ENCODE measurements at places on chromosomes 13 and 19.

DNA sequence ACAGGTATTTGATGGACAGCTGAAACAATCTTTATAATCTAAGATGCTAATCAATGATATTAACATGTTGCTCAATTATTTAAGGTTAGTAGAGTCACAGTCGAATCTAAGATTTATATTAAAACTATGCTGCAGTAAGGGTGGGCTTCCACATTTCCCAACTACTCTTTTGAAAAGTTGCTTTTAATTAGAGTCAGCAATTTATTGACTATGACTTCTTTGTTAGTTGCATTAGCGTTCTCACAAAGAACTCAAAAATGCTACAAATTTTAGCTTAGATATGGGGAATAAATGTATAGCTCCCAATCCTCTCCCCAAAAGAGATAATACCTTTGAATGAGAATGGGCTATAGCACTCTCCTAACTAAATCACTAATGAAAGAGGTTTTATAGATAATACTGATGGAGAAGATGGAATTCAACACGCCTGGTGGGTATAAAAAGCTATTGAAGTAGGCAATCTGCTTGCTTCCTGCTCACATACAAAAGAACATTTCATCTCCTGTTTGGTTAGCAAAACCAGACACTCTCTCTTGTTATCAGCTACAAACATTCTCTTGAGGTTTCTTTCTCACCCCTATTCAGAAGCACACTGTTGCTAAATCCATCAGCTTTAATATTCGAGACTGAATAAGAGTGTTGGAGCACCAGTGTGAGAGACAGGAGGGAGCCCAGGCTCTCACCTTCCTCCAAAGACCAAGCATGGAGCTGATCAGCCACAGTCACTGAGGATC is 2.4 kb upstream of the FLT1 start:
- no peaks in the 10 kb centered on the region for H3K36me3 ChIP-seq
- peaks cover 12% of the 10 kb centered on the region for H3K27me3 ChIP-seq

- H3K36me3 ChIP-seq = no peaks in the 10 kb centered on the region
- no peak overlapping the region for H3K27ac ChIP-seq
- DNase-seq = no peak
- H3K4me1 ChIP-seq = no peaks in the 10 kb centered on the region
These were observed 353.9 kb downstream of the NDFIP2 start for GRCh38 chr13:79834876-79835275.

- no peak for DNase-seq
- H3K27me3 ChIP-seq = no peaks in the 10 kb centered on the region
- H3K4me1 ChIP-seq = peaks cover 52% of the 10 kb centered on the region
- peaks cover 27% of the 10 kb centered on the region for H3K36me3 ChIP-seq
- H3K4me3 ChIP-seq = peak overlapping the region; percentile 72
- H3K27ac ChIP-seq = peak overlapping the region; percentile 88
These were observed 53.3 kb upstream of the C13orf46 start for GRCh38 chr13:114027046-114027715.

DNA sequence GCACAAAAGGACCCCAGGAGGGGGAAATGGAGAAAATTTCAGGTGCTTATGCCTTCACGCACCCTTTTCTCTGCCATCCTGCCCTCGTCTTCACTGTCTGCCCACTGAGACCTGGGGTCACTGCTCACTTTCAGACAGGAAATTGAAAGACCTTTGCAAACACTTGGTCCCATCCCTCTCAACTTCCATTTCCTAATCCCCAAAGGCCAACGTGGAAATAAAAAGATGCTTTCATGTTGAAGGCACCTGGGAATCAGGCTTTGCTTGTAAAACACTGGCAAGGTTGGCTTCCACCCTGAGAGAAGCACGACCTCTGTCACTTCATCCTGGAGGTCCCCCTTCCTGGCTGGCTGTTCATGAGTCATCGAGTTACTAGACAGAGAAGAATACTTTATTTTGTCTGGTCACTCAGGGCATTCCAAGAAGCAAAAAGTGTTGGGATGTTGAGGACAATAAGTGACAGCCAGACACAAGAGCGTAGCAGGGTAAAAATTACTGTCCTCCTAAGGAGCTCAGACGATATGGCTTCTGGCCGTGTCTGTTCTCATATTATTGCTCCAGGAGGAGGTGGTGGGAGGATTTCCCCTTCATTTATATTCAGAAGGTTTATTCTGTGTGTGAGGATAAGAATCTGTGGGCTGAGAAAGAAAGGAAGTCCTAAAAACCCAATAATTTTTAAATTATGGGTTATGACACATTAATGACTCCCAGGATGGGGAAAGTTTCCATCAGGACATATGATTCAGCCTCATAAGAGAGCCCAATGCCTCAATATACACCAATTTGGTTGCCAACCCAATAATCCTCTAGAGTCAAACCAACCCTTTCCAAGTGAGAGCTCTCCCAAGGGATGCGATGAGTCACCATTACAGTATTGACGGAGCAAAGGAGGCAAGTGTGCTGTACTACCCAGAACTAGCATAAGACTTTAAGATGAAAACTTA is 409.0 kb downstream of the COG6 start:
- peaks cover 10% of the 10 kb centered on the region for H3K4me1 ChIP-seq
- no peaks in the 10 kb centered on the region for H3K36me3 ChIP-seq
- H3K4me3 ChIP-seq = no peak overlapping the region

DNA sequence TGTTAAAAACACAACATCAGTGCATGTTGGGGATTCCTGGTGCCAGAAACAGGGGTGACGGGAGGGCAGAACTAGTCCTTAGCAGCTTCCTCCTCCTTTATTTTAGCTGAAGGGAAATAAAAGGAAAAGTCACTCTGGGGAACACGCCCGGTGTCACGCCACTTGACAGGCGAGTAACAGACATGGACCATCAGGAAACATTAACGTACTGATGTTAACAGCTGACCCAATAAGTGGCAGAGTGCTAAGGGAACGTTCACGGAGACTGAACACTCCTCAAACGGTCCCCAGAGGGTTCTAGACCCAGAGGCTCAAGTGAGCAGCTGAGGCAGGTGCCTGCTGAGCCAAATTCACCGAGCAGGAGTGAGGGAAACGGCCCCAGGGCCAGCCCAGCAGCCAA is 13.9 kb upstream of the EIF3G start:
- no peak overlapping the region for H3K4me3 ChIP-seq
- no peak for DNase-seq
- H3K27me3 ChIP-seq = no peaks in the 10 kb centered on the region
- no peak overlapping the region for H3K27ac ChIP-seq
- no peaks in the 10 kb centered on the region for H3K4me1 ChIP-seq

- no peaks in the 10 kb centered on the region for H3K27me3 ChIP-seq
- no peak for DNase-seq
- no peak overlapping the region for H3K4me3 ChIP-seq
- H3K36me3 ChIP-seq = no peaks in the 10 kb centered on the region
- no peaks in the 10 kb centered on the region for H3K4me1 ChIP-seq
- H3K27ac ChIP-seq = no peak overlapping the region
These were observed 1142.4 kb downstream of the SLITRK1 start for GRCh38 chr13:82739881-82740280.

Data from memory B cell (primary cell).